ENCODE measurements at places on chromosomes 3 and 15. TPM values are rescaled to one million over a fixed set of nuclear protein-coding genes. Genes with fewer than 3 reads are reported as not detected.

DNA sequence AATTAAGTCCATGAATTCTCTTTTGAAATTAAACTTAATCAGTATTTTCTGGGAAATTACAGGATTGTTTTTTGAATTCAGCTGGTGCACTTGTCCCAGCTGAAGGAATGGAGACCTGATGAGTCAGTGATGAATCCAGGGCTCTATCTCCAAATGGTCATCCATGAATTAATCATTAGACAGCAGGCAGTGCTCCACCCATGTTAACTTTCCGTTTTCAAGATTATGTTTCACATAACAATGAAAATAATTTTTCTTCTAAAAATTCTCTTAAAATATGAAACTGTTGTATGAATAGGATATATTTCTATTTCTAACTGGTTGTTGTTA, 13.9 kb upstream of the PAQR9 start:
- H3K4me3 ChIP-seq = peak overlapping the region; percentile 52
- H3K27ac ChIP-seq = peak overlapping the region; percentile 78
- H3K27me3 ChIP-seq = peaks cover 5% of the 10 kb centered on the region
- DNase-seq = peak; percentile 39
- no peaks in the 10 kb centered on the region for H3K36me3 ChIP-seq

ITIH3 gene
- total RNA-seq = 0.63 TPM

- H3K27me3 ChIP-seq = peaks cover 48% of the 10 kb centered on the region
- H3K4me3 ChIP-seq = no peak overlapping the region
- H3K4me1 ChIP-seq = no peaks in the 10 kb centered on the region
- no peak for DNase-seq
These were observed 1.8 kb downstream of the GASK1A start for GRCh38 chr3:42980909-42981308.

- no peaks in the 10 kb centered on the region for H3K36me3 ChIP-seq
- DNase-seq = peak; percentile 94
- H3K4me1 ChIP-seq = peaks cover 38% of the 10 kb centered on the region
- H3K27ac ChIP-seq = peak overlapping the region; percentile 82
- H3K4me3 ChIP-seq = peak overlapping the region; percentile 37
These were observed 14.5 kb downstream of the EFCAB12 start for GRCh38 chr3:129413687-129414506.

- no peak overlapping the region for H3K27ac ChIP-seq
- no peak overlapping the region for H3K4me3 ChIP-seq
- DNase-seq = no peak
- H3K4me1 ChIP-seq = no peaks in the 10 kb centered on the region
- H3K27me3 ChIP-seq = peaks cover 9% of the 10 kb centered on the region
- H3K36me3 ChIP-seq = no peaks in the 10 kb centered on the region
These were observed 76.4 kb upstream of the TRPM1 start for GRCh38 chr15:31177951-31178350.

DNA sequence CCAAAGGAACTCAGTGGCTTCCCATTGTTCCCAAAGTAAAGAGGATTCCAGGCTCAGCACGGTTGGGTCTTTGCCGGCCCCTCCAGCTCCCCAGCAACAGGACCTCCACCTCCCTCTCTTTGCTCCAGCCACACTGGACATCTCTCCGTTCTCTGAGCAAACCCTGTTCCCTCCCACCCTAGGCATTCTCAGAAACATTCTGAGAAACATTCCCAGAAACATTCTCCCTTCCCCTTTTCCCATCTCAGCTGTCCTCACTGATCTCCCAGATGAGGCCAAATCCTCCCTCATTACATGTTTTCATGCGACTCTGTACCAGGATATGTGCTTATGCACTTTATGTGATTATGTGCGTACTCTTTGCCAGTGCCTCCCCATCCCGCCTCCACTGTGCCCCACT, 14.1 kb downstream of the CCDC33 start:
- no peak overlapping the region for H3K4me3 ChIP-seq
- H3K27ac ChIP-seq = no peak overlapping the region
- DNase-seq = no peak
- H3K27me3 ChIP-seq = peaks cover 21% of the 10 kb centered on the region
- no peaks in the 10 kb centered on the region for H3K36me3 ChIP-seq

LRRFIP2 gene
- total RNA-seq = 133 TPM

GRCh38 chr15:50546566-50546965, at the start of gene USP50:
TSS of gene USP50 (minus strand) at chr15:50546666. CDS start at chr15:50546525, 141 bp downstream.
- peaks cover 25% of the 10 kb centered on the region for H3K4me1 ChIP-seq
- no peak within 1 kb of the TSS for H3K4me3 ChIP-seq
- H3K27ac ChIP-seq = no peak within 1 kb of the TSS
- no peak for DNase-seq
- H3K27me3 ChIP-seq = peaks cover 4% of the 10 kb centered on the region
- H3K36me3 ChIP-seq = no peaks in the 10 kb centered on the region

DNA sequence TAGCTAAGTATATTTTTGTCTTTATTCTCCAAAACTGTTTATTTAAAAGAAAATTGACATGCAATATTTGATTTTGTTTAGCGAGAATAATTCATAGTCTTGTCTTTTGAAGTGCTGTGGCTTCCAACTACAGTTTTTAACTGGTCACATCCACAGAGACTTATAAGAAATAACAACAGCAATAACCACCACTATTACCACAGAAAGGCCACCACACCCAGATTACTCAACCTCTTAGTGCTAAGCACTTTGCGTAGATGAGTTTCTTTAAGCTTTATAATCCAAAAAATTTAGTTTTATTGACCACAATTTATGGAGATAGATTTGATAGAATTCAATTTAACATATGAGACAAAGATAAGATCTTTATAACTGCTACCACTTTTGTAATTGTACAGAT, 468.4 kb upstream of the UBE2E2 start:
- H3K4me1 ChIP-seq = no peaks in the 10 kb centered on the region
- no peak for DNase-seq
- H3K4me3 ChIP-seq = no peak overlapping the region
- no peaks in the 10 kb centered on the region for H3K27me3 ChIP-seq
- H3K36me3 ChIP-seq = no peaks in the 10 kb centered on the region
- H3K27ac ChIP-seq = no peak overlapping the region

DNA sequence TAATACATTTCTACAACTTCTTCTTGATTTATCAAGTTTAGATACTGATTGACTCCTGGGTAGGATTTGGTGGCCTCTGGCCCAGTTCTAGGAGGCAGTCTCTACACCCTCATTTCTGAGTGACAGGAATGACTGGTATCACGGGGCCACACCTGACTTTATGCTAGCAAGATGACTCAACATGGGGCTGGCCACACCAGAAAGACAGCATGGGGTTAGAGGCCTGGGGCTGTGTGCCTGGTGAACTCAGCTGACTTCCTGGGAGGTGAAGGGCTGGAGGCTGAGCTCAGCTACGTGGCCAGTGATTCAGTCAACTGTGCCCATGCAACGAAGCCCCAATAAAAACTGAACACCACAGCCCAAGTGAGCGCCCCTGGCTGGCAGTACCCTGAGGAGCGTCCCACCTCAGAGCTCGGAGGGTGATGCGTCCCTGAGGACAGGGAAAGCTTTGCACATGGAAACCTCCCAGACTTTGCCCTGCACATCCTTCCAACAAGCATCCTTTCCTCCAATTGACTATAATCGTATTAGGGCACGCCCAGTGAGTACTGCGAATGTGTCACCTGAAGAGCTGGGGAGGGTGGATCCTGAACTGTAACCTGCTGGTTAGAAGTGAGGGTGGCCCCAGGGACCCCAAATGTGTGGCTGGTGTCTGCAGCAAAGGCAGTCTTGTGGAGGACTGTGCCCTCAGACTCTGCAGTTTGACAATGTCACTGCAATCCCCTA, 57.2 kb downstream of the NIPA2 start:
- no peaks in the 10 kb centered on the region for H3K27me3 ChIP-seq
- no peak overlapping the region for H3K4me3 ChIP-seq
- DNase-seq = peak; percentile 61

GALNT15 gene
- total RNA-seq = 7.2 TPM

GRCh38 chr15:80459380-80459779, 55.2 kb downstream of the ARNT2 start:
- no peak overlapping the region for H3K27ac ChIP-seq
- no peak overlapping the region for H3K4me3 ChIP-seq
- no peaks in the 10 kb centered on the region for H3K36me3 ChIP-seq
- peaks cover 49% of the 10 kb centered on the region for H3K4me1 ChIP-seq
- peaks cover 6% of the 10 kb centered on the region for H3K27me3 ChIP-seq
- DNase-seq = no peak

- peaks cover 53% of the 10 kb centered on the region for H3K4me1 ChIP-seq
- H3K36me3 ChIP-seq = peaks cover 25% of the 10 kb centered on the region
- peak overlapping the region; percentile 66 for H3K27ac ChIP-seq
- peak; percentile 19 for DNase-seq
These were observed 6.2 kb downstream of the MGA start for GRCh38 chr15:41666353-41666920.

- no peak for DNase-seq
- no peak overlapping the region for H3K4me3 ChIP-seq
- H3K27me3 ChIP-seq = no peaks in the 10 kb centered on the region
- H3K36me3 ChIP-seq = peaks cover 41% of the 10 kb centered on the region
- no peak overlapping the region for H3K27ac ChIP-seq
- peaks cover 25% of the 10 kb centered on the region for H3K4me1 ChIP-seq
These were observed 33.1 kb downstream of the POLG start for GRCh38 chr15:89301304-89302089.

DNA sequence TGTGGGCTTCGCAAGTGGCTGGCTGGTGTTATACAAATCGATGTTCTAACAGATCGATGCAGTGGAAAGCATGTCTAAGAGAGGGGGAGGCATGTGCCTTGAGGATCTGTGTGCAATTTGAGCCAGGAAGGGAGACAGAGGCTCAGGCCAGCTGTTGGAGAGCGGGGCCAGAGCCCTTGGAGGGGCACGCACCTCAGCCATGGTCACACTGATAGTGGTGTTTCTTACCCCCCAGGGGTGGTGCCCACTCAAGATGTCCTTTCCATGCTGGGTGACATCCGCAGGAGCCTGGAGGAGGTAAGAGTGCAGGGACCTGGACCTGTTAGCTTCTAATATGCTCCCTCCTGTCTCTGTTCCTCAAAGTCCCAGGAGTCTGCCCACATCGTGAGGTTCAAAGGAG, 3.8 kb upstream of the ABTB1 start:
- no peaks in the 10 kb centered on the region for H3K36me3 ChIP-seq
- H3K4me1 ChIP-seq = peaks cover 24% of the 10 kb centered on the region
- no peak for DNase-seq
- peaks cover under 1% of the 10 kb centered on the region for H3K27me3 ChIP-seq
- H3K27ac ChIP-seq = no peak overlapping the region

GRCh38 chr3:53097887-53098286, 32.3 kb downstream of the RFT1 start:
- no peak overlapping the region for H3K27ac ChIP-seq
- H3K4me3 ChIP-seq = no peak overlapping the region
- peaks cover 4% of the 10 kb centered on the region for H3K4me1 ChIP-seq

DNA sequence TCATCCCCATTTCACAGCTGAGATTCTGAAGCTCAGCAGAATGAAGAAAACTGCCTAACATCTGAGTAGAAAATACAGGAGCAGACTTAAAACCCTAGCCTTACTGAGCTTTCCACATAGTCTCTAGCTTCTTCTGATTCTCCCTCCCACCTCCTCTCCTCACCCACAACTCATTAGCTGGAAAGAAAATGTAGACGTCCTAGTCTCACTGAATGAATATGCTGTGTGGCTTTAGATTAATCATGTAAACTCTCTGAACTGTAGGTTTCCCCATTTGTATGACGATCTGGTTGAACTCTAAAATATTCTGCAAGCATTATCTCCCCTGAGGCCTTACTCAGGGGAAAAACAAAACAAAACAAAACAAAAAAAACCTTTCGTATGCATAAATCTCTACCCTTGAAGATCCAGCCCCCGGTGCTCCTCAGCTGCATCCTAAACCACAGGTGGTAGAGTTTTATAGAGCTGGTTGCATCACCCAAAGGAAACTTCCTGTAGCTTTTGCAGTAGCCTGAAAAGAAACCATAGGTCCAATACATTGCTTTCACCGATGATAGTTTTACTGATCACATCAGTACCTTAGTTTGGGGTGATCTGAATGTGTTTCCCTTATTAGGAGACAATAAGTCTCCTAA, 40.6 kb downstream of the FOXB1 start:
- H3K27me3 ChIP-seq = peaks cover 5% of the 10 kb centered on the region
- no peaks in the 10 kb centered on the region for H3K36me3 ChIP-seq
- no peaks in the 10 kb centered on the region for H3K4me1 ChIP-seq
- no peak overlapping the region for H3K4me3 ChIP-seq

CYP19A1 gene
- total RNA-seq = not detected

Data from HFFc6 (cell line).